ENCODE measurements at places on chromosomes 6 and 20.

DNA sequence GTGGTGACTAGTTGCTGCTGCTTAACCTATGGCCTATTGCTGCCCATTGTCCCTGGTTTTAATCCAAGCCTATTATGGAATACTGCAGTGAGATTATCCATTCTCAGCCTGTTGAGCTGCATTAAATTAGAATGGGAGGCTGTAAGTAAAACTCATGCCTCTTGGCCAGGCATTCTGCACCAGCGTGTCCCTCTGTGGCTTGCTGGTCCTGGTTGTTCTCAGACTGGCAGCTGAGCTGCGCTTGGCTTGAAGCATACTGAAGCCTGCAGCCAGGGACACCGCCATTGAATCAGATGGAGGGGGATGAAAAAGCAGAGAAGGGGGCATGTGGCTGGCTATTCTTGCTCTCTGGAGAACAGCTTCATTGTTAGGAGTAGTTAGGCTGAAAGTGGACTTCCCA lies 15.6 kb downstream of the LRRN4 start:
- no peak for DNase-seq

DNA sequence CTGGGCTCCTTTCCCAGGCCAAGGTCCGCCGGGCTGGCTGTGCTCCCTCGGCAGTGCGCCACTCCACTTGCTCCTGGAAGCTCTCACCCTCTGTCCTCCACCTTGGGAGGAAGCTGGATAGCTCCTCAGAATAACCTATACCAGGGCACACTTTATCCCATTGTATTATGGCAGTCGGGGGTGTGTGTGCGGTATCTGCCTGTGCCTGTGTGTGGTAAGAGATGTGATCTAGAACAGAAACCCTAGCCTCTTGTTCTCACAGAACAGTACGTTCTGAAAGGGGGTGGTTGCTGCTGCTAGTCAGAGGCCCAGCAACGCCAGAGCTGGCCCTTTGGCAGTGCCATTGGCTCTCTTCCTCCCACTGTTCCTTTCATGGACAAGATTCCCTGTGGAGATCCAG lies 168.4 kb downstream of the TBXT start:
- no peak for DNase-seq

DNA sequence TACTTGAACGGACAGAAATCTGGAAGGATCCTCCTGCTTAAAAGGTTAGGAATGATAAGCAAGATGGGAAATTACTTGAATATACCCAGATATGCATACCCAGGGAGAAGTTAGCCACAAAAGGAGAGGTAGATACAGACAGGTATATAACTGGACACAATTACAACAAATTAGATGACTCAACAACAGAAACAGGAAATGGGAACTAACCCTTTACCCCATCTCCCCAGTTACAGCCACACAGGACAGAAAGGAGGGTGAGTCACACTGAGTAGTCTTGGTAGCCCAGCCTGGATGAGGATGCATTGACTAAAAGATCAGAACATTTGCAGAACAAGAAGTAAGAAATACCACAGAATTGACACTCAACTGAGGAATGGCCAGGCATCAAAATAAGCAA lies 61.2 kb downstream of the C6orf52 start:
- DNase-seq = peak; percentile 9

- no peak for DNase-seq
These were observed 129.1 kb downstream of the ERMARD start for GRCh38 chr6:169880516-169880915.

DNA sequence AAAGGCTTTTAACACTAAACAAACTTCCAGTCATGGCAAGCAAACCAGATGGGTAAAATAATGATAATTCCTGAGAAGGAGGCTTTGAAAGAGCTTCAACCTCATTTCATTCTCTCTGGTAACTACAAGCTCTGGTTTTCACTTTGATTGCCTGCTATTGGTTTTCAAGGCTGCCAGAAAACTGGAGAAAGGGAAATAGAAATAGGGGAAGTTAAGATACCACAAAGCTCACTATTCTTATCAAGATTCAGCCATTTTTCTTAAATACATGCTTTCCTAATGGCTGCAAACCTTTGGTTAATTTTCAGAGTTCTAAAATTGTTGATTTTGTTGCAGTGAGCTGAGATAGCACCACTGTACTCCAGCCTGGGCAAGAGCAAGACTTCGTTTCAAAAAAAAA lies 42.5 kb upstream of the NELFCD start:
- no peak for DNase-seq
